IPS-NIHi11 (cell line): ENCODE measurements at places on chromosomes 11 and 22.

- no peak for DNase-seq
These were observed 22.6 kb upstream of the SORL1 start for GRCh38 chr11:121429556-121429955.

GRCh38 chr11:111230122-111230465, 15.4 kb upstream of the POU2AF2 start:
- no peak for DNase-seq

DNA sequence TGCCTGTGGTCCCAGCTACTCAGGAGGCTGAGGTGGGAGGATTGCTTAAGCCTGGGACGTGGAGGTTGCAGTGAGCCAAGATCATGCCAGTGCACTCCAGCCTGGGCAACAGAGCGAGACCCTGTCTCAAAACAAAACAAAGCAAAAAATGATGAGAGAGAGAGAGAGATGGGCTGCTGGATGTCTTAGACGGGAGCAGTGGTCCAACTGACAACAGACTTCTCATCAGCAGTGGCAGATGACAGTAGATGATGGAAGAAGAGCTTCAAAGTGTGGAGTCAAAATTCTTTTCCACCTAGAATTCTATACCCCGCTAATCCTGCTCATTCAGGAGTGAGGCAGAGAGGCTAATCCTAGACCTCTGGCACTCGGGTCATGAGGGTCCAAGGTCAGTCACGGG, 29.0 kb upstream of the ACR start:
- no peak for DNase-seq

- peak; percentile 98 for DNase-seq
These were observed at the start of gene PPFIBP2 for GRCh38 chr11:7513234-7514098. Gene PPFIBP2, plus strand, starts transcription at chr11:7513999. Its CDS starts 35,477 bp downstream, at chr11:7549476.

DNA sequence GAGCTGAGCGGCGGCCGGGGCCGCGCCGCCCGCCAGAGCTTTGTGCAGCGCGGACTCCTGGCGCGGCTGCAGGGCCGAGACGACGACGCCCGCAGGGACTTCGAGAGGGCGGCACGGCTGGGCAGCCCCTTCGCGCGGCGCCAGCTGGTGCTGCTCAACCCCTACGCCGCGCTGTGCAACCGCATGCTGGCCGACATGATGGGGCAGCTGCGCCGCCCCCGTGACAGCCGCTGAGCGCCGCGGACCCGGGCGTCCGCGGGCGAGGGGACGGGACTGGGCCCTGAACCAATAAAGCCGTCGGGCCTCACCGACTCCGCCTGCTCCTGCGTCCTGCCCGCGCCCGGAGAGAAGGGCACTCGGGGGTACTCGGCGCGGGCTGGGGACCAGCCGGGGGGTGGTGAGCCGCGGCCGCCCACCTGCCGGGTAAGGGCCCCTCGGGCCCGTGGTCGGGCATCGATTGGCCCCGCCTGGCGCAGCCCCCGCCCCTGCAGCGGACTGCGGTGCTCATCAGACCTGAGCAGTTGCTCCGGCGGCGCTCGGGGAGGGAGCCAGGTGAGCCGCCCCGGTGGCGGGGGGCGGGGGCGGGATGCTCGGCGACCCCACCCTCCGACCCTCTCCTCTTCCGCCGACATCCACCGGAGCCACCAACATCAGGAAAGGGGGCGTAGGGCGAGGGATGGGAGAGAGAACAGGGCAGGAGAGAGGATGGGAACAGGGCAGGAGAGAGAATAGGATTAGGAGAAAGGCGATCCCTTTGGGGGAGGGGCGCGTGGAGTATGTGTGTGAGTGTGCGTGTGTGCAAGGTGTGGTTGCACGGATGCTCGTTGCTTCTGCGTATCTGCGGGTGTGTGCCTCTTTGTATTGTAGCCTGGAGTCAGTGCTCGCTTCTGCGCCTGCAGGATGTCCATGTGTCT, at the start of gene TMEM25:
Gene TMEM25, plus strand, starts transcription at position 510 of the 914 bp plus-strand sequence. CDS start 610 bp downstream, outside the sequence.
- peak; percentile 98 for DNase-seq

DNA sequence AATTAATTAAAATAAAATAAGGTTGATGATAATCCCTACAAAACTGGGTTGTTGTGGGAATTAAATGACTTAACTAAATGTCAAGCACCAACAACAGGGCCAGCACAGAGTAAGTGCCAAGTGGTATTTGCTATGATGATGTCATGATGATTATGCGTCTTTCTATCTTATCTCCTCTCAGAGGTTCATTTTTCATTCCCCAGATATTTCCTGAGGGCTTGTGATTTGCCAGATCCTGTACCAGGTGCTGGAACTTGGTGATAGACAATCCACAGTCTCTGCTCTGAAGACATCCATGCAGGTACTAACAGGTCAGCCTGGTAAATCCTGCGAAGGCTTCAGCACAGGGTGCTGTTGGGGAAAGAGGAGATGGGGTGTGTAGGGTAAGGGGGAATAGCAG, 8.1 kb upstream of the MYH9 start:
- DNase-seq: peak; percentile 1

DNA sequence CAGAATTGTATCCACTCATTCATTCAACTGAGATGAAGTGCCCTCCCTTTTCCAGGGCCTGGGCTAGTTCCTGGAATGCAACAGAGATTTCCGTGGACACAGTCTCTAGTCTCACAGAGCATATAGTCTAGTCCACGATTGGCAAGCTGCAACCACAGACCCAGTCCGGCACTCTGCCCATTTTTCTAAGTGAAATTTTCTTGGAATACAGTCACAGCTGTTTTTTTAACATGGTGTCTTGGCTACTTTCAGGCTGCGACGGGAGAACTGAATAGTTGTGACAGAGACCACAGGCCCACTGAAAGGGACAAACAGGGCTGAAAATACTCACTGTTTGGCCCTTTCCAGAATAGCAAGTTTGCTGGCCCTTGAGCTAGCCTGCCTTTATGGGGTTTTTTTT, 29.2 kb downstream of the ALG12 start:
- DNase-seq: no peak

GRCh38 chr11:88231894-88232482, 56.7 kb upstream of the RAB38 start:
- DNase-seq: peak; percentile 65

DNA sequence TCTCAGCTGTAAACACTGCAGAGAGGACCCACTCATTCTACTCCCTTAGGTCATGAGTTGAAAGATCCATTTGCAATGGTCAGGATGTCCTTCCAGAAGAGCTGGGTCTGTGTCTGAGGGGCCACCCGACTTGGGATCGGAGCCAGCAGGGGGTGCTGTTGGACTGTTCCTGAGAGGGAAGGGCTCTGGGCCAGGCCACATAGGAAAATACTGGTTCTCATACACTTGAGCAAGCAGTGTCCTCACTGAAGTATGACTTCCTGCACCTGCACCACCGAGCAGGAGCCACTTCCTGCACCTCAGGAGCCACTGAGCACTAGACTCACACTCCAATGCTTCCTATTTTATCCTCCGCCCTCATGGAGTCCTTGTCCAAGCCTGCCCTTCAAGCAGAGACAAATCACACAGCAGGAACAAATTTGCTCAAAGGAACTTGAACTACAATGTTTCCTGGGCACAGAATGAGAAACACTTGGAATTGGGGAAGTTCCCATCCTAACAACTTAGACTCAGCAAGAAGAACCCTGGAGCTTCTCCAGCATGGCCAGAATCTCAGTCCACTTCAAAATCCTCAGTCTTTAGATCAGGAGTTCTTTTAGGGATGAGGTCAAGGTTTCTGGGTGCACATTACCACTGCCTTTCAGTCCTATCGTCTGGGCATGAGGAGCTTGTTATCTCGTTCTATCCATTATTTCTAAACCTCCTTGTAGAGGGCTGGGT, 36.6 kb upstream of the VPREB1 start:
- DNase-seq: peak; percentile 88

DNA sequence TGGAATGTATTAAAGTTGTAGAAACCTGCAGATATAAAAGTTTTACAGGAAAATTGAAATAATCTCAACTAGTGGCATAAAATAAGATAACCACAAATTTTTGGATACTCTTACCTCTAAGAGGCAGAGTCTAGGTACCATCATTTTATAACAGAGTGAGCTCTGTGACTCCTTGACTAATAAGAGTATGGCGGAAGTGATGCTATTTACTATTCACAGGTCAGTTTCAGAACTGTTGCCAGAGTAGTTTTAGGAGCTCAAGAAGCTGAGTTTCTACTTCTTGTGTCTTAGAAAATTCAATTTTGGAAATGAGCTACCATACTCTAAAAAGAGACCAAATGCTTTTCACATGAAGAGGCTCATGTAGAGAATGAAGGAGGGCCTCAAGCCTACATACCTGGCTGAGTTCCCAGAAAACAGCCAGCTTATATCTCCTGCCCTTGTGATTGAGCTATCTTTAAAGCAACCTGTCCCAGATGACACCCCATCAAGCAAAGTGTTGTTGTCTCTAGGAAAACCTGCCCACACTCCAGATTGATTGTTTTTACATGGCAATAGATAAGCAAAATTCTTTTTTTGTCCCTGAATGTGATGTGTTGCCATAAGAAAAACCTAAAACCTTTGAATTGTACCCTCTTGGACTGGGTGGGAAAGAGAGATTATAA, 712.8 kb upstream of the CNTN5 start:
- no peak for DNase-seq

GRCh38 chr11:10095412-10096208, 198.4 kb downstream of the SBF2 start:
- DNase-seq: no peak

DNA sequence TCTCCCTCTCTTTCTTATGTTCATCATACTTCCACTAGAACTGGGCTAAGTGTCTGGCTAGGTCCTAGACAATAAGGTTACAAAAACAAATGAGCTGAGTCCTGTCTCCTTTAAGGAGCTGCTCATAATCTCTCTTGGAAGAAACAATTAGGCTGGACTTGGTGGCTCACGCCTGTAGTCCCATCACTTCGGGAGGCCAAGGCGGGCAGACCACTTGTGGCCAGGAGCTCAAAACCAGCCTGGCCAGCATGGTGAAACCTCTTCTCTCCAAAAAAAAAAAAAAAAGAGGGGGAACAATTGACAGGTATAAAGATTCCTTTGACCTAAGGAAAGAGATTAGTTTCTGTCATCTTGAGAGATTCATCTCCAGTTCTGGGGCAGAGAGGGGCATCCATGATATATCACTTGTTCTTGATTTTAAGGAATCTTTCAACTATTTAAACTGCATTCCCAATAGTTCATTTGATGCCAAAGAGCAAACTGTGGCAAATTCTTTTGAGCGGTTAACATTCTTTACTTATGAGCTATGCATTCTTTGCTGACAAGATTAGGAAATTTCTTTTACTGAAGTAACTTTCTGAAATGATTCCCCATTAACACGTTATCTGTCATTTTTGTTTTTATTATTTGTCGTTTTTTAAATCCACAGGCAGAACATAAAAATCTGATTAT, 125.5 kb downstream of the C11orf87 start:
- DNase-seq: no peak

GRCh38 chr22:26941896-26942636, 284.7 kb downstream of the MIAT start:
- no peak for DNase-seq

DNA sequence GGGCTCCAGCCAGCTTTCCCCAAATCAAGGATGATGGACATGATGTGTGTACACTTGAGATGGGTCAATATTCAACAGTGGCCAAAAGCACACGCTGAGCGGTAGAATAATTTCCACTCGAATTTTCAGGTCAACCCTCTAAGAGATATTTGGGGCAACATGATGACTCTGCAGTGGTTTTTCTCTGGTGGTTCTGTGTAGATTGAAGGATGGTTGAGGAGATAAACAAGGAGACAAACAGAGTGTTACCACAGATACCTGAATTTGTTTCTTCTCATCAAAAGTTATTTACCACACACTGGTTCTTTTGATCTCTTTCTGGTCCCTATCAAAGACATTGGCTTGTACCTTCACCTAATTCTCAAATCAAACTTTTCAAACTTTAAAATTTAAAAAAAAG, 242.0 kb downstream of the ETS1 start:
- no peak for DNase-seq

DNA sequence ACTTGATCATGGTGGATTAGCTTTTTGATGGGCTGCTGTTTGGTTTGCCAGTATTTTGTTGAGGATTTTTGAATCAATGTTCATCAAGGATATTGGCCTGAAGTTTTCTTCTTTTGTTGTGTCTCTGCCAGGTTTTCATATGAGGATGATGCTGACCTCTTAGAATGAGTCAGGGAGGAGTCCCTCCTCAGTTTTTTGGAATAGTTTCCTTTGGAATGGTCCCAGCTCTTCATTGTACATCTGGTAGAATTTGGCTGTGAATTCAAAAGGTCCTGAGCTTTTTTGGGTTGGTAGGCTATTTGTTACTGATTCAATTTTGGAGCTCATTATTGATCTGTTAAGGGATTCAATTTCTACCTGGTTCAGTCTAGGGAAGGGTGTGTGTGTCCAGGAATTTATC, 78.1 kb downstream of the CTSC start:
- DNase-seq: no peak

DNA sequence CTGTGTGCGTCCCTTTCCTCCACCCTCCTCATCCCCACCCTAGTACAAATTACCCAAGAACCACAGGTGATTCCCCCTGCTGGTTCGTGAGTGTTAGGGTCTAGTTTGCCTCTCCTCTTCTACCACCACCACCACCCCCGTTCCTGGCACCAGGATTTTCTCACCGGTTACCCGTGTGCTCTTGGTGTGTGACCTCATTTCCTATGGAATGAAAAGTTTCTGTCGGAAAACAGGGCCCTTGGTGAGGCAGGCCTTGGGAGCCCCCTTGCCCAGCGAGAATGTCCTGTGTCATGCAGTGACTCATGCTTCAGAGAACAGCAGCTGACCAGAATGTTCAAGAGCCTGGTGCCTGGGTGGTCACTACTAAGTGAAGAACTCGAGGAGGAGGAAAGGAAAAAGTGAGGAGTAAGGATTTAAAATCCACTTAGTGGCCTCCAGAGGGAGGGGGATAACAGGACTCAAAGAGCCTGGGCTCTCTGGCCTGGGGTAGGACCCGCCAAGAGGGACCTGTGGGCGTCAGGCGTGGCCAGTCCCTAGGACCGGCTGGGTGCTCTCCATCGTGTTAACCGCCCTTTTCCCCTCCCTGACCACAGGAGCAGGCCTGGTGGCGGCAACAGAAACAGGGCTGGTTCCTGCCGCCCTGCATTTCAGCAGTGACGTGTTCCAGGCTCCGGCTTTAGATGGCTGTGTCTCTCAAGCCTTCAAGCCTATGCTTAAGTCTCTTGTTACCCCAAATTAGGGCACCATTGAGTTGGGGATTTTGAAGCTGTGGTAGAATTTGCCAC, 30.2 kb downstream of the C22orf31 start:
- peak; percentile 69 for DNase-seq

- no peak for DNase-seq
These were observed 348.1 kb downstream of the ETS1 start for GRCh38 chr11:128239306-128239705.

GRCh38 chr11:95883381-95883780, 40.5 kb downstream of the MTMR2 start:
- DNase-seq: no peak
